ENCODE measurements at places on chromosomes 2 and 18.

DNA sequence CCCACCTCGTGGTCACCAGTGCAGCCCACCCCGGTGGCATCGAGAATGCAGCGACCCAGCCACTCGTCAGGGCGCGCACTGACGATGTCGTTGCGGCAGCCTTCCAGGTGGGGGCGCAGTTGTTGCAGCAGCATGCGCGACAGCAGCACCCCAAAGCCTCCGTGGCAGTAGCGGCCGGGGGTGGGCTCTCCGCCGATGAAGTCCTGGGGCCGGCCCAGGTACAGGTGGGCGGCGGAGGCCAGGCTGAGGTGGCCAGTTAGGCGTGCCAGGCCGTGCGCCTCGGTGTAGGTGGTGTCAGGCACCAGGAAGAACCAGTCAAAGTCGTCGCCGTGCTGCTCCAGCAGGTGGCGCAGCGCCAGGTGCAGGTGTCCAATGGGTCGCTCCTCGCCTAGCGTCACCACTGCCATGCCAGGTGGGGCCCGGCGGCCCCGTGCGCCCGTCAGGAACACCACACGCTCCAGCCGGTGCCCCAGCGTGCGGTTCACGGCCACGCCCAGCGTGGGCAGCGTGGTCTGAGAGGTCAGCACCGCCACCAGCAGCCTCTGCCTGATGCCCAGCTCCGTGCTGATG lies 1.9 kb downstream of the CHPF start:
- peak; percentile 75 for DNase-seq

GRCh38 chr2:42961385-42961811 lies 169.0 kb upstream of the HAAO start:
- DNase-seq, result no peak

DNA sequence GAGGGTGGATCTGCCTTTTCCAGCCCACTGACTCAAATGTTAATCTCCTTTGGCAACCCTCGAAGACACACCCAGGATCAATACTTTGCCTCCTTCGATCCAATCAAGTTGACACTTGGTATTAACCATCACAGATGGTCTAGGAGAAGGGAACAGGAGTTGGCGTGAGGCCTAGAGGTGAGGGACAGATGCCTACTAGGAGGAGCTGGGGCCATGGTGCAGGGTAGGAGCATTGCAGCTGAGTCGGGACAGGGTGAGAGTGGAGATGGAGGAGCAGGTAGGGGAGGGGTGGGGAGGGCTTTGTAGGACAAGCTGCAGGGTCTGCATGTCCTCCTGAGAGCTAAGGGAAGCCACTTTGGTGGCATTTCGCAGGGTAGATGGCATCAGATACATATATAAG lies 140.0 kb downstream of the VAPA start:
- no peak for DNase-seq

DNA sequence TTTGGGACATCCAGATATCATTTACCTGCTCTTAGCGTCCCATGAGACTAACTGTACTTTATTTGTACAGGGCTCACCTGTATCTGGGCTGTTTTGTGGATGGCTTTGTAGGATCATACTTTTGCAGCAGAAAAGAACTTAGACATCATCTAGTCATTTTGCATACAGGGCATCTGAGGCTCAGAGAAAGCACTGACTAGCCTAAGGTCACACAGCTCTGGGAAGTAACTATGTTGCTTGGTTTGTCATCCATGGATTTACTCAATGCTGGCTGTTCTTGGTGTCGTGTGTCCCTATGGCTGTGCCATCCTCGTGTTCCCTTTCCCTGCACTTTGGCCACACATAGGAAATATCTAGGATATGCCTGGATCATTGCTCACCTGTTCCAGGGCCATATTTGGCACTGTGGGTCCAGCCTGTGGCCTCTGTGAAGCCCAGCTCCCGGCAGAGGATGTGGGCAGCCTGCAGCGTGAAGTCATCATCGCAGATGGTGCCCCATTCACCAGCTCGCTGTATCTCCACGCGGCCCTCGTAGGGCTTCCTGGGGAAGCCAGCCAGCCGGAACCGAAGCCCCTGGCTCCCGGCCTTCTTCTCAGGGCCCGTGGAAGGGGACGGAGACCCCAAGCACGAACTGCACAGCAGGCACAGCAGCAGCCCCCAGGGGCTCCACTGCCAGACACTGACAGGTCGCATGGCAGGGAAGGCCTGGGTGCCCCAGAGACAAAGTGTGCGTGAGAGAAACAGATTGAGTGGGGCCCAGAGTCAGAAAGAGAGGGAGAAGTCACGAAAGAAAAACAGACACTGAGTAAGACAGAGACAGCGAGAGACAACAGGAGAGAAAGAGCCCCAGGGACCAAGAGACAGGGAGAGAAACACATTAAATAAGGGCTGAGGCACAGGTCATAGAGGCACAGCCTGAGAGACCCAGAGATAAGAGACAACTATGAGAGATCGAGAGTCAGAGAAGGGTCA lies 1.5 kb downstream of the LOXL3 start:
- no peak for DNase-seq

DNA sequence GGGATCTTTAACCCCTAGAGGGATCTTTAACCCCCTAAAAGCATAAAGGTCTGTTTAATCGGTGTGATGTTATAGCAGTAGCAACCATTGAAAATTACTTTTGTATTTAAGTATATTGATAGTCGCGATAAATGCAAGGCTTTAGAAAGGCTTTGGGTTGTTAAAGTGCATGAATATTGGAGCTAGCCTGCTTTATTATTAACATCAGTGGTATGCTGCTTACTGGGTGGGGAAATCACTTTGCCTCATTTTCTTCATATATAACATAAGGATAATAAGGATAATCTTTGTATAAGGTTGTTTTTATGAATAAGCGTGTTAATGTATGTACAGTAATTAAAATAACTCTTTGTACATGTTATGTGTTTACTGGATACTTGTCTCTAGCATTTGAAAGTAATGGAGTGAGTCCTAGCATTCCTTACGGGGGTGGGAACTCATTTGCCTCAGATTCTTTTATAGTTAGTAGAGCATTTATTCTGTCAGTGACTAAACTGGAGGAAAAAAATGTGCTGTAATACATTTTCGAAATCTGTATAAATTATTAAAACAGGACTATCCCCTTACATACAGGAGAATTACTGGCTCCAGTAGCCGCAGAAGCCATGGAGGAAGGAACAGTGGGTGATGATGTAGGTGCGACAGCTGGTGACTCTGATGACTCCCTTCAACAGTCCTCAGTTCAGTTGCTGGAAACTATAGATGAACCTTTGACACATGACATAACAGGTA lies 122.2 kb downstream of the BIRC6 start:
- DNase-seq, result no peak

DNA sequence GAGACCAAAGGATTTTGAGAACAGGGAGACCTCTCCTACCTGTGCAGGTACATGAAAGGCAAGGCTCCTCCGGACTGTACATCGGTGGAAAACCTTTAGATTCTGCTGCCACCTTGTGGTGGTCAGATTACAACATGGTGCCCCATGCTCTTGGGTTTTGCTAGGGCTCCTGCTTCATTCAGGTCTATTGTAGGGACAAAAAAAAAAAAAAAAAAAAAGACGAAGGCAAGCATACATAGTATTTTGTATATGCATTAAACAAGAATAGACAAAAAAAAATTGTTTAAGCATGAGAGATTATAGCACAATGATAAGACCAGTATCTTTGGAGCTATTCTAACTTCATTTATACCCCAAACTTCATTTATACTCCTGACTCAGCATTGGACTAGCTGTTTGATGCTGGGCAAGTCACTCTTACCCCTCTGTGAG lies 27.4 kb upstream of the SPR start:
- DNase-seq, result peak; percentile 41

DNA sequence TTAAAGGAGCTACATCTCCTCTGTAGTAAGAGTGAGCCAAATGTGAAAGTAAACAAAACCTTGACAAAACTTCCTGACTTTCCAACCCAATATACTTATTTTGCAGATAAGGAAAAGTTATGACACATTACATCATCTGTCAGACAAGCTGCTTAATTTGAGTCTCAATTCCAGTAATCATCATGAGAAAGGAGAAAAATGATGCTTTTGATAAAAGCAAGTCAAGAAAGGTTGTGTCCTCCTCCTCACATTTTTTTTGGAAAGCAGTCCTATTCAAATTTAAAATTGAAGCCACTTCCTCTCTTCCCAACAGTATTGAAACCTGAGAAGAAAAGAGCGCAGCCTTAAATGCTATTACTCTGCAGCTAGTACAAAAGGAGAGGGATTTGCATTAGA lies 519.6 kb downstream of the LRP1B start:
- no peak for DNase-seq

GRCh38 chr18:35566019-35566418 lies 15.5 kb upstream of the GALNT1 start:
- no peak for DNase-seq

GRCh38 chr2:134712299-134712698 lies 6.5 kb downstream of the TMEM163 start:
- no peak for DNase-seq

- no peak for DNase-seq
Measured at GRCh38 chr18:68220458-68220857, 494.4 kb downstream of the TMX3 start.
